Kidney epithelial cell (primary cell): ENCODE measurements at places on chromosomes 13 and 19.

DNA sequence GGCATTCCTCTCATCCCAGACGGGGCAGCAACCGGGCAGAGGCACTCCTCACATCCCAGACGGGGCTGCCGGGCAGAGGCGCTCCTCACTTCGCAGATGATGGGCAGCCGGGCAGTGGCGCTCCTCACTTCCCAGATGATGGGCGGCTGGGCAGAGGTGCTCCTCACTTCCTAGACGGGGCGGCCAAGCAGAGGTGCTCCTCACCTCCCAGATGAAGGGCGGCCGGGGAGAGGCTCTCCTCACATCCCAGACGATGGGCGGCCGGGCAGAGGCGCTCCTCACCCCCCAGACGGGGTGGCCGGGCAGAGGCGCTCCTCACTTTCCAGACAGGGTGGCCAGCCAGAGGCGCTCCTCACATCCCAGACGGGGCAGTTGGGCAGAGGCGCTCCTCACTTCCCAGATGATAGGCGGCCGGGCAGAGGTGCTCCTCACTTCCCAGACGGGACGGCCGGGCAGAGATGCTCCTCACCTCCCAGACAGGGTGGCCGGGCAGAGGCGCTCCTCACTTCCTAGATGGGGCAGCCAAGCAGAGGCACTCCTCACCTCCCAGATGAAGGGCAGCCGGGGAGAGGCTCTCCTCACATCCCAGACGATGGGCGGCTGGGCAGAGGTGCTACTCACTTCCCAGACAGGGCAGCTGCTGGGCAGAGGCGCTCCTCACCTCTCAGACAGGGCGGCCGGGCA, 68.9 kb downstream of the ZNF708 start:
- DNase-seq: no peak

DNA sequence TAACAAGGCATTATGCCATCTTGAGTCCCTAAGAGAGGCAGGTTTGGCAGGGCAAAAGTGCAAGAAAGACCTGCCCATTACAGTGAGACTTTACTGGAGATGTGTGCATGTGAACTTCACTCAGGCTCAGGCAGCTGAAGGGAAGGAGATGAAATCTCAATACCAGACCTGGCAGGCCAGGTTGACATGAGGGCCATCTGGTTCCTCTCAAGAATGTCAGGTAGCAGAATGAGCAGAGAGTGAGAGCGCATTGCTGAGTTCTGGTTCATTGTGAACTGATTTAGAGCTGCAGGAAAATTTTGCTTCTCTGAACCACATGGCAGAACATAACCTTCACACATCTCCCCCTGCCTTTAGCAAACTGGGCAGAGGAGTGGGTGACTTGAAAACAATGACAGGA, 406.3 kb downstream of the GPC5 start:
- no peak for DNase-seq

GRCh38 chr19:30105727-30106126, 163.7 kb downstream of the URI1 start:
- DNase-seq: no peak

DNA sequence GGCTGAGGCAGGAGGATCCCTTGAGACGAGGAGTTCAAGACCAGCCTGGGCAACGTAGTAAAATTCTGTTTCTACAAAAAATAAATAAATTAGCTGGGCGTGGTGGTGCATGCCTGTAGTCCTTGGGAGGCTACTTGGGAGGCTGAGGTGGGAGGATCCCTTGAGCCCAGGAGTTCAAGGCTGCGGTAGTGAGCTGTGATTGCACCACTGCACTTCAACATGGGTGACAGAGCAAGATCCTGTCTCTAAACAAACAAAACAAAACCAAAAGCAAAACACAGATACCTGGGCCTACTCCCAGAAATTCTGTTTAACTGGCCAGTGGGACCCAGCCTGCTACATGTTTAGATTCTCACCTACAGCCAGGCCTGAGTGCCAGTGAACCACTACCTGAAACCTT, 74.6 kb upstream of the MEDAG start:
- DNase-seq: no peak

DNA sequence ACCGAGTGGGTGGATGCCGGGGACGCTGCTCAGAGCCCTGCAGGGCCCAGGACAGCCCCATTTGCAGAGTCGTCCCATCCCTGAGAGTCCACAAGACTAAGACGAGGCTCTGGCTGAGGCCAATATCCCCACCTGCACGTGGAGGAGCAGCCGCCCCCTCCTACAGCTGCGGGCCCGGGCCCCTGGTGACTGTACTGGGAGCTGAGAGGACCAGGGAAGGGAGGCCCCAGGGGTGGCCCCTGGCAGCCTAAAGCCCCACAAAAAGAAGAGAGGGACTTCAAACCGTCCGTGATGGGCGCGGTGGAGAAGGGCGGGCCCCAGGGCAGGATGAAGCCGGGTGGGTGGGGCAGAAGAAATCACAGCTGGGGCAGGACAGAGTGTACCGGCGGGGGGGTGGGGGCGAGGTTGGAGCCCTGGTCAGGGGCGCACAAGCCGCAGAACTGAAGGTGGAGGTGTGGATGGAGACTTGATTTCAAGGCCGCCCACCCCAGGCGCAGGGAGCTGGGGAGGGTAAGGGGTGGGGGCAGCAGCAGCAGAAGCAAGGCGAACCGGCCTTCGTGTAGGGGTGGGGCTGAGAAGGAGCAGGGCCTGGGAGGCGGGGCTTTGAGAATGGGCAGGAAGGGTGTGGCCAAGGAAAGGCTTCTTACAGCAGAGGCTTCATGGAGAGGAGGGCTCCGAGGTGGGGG, 12.9 kb downstream of the CFD start:
- no peak for DNase-seq
